Stimulated activated naive CD4-positive, alpha-beta T cell (primary cell): ENCODE measurements at places on chromosomes 1 and 21.

- no peak for DNase-seq
Observed at GRCh38 chr21:33024201-33025103, 1.3 kb upstream of the OLIG2 start.

DNA sequence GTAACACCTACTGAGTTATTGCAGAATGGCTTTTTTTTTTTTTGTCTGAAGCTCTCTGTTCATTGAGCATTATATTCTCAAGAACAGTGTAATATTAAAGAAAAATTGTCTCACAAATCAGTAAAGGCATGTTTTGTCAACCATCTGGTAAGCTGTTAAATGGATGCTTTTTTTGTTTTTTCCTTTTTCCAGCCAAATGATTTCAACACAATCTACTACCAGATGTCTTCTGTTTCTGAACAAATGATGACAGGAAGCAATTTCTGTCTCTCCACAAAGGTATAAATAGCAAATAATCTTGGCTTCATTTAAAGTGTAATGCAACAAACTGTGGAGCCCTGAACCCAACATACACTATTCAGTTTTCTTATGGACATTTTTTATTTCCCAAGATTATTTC, 78.6 kb upstream of the RGS2 start:
- DNase-seq = no peak

DNA sequence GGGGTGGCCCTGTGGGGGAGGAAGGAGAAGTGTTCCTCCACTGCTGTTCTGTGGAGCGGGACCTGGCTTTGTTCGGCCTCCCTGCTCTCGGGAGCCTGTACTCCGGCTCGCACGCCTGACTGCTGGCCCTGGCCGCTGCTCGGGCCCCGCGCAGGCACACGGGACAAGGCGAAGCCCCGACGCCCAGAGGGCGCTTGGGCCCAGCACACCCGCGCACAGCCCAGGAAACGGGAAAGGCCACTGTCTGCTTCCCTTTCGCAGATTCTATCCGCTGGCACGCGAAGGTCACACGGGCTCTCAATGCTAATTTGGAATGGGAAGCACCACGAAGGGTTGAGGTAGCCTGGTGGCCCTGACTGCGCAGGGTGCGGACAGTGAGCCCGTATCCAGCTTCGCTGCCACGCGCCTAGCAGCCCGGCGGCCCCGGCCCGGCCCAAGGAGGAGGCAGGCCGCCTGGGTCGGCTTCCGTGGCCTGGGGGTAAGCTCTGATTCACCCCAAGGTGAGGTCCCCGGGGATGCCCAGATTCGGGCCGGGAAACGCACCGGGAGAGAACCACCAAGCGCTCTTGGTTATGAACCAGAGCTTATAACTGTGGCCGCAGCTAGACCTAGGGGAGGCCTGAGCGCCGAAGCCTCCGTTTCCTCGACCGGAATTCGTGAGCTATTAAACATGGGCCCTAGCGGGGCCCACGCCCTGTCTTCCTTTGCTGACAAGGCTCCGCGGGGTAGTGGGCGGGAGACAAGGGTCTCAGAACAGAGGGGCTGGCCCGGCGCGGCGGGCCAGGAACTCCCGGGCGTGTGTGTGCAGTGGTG, 19.7 kb upstream of the TBX15 start:
- no peak for DNase-seq

DNA sequence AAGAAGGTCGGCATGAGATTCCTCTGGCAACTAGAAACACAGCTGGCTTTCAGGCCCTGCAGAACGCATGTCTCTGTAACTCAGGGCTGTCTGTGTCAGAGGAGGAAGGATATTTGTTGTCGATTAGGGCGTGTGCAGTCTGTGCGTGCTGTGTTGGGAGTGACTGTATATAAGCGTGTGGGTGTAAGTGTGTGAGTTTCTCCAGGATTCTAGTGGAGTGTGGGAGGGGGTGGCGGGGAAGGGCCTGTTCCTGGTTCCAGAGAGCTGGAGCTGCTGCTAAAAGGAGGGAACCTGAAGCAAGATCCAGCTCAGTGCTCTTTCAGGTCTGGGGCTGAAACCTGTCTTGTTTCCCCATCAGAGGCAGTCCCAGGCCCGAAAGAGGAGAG, 74.3 kb downstream of the SLC16A1 start:
- no peak for DNase-seq

GRCh38 chr1:198335663-198336062, 178.9 kb downstream of the NEK7 start:
- DNase-seq = no peak

DNA sequence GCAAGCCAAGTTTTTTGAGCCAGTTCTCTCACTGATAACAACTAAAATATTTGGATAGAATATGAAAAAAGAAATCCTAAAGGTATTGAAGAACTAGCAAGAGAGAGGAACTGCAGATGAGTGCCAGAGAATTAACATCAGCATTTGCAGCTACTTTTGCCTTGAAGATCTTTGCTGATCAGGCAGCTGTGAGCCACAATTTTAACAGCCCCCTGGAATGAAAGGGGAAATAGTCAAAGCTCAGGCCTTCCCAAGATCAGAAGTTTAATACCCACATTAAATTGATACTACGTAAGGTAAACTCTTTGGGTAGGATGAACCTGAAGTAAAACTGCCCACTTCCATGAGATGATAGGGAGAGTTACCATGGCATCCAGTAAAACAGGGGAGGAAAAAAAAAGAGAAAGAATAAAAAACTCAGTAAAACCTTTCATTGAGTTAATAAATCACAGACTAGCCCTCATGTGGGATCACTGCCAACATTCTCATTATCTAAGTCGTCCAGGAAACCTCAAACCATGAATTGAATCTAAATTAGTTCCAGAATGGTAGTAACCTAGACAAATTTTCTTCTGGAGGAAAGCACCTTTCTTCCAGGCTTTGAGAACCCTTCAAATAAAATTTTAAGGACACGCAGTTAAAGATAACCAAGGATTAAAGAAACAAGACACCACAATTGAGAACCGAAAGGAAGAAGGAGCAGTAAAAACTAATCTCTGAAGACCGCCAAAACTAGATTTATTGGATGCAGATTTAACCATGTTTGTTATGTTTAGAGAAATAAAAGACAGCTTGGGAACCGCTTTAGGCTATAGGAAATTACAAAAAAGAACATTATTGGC, 28.3 kb downstream of the SCP2 start:
- DNase-seq = no peak

DNA sequence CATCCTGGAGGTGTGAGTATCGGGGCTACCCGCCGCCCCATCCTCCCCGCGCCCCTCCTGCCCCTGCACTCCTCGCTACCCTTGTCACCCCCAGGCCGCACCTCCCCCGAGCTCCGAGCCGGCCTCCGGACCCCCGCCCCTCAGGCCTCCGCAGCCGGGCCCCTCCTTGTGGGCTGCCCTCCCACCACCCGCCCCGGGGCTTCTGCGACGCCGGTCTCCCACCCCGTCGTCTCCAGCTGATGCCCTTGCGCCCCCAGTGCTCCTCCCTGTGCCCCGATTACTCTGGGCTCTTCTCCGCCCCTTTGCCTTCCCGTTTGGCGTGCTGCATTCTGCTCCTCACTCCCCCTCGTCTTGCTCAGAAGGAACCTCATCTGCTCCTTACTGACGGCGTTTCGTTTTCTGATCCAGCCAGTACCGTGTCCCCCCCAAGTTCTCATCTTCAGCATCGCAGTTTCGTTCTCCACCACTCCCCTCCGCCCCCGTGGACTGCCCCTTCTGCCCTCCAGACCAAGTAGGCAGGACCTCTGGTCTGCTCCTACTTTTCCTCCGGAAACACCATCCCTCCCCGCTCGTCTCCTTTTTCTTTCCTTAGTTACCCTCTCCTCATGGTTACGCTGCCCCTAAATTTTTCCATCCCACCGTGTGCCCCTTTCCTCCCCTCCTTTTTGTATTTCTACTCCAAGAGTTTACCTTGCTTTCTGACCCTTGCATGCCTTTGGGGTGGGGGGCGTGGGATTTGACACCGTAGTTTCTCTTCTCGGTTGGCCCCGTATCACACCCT, 841 bp downstream of the SNX27 start:
- peak; percentile 20 for DNase-seq

GRCh38 chr1:110436635-110437034, 14.3 kb upstream of the PROK1 start:
- no peak for DNase-seq

GRCh38 chr1:174005032-174005431, 17.1 kb downstream of the RC3H1 start:
- no peak for DNase-seq
